ENCODE measurements at places on chromosomes 3 and 15.

DNA sequence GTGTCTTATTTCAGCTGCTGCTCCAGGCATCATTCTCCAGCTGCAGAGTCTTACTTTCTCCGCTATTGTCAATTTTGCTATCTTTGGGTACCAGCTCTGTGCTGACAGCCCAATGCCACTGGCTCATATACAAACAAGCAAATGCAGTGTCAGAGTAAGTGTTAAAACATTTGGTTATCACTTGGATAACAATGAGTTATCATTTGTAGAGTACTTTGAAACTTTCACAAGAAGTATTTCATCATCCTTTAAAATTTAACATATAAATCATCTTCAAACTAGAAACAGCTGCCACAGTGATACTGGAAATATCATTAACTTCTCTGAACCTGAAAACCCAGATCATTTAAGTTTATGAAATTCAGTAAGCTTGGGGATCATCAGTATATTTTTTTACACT, 13.8 kb downstream of the TSPAN3 start:
- no peak for DNase-seq

DNA sequence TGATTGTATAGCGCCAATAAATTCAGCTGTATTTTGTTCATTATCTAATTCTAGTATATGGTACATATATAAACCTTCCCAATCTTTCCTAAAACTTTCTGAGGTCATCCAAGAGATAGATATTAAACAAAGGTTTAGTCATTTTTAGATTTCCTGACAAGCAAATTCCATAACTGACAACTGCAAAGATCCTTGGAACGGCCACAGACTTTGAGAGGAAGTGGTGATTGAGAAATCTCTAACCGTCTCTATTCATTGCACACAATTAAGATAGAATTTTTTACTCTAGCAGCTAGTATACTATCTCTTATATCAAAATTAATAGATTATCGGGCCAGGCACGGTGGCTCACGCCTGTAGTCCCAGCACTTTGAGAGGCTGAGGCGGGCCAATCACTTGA, 4.7 kb downstream of the CSNK1G1 start:
- DNase-seq, result no peak

- no peak for DNase-seq
Observed at GRCh38 chr3:188158731-188159310, 4.9 kb downstream of the LPP start.

GRCh38 chr15:96162322-96162721, 168.2 kb upstream of the NR2F2 start:
- DNase-seq, result no peak

DNA sequence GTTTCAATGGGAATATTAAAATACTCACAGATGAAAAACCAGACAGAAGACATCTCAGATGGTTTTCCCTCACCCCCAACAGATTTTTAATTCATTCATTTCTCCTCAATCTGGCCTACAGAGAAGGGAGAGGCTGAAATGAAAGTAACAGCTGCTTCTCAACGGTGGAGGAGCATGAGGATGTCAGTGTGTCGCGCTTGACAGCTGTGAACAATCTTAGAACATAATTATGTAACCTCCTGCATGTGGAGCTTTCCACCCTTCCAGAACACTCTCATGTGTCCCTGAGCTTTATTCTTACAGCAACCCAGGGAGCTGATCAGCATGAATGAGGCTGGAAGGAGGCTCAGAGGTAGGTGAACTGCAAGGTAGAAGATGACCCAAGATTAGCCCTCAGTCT, 52.7 kb downstream of the MB21D2 start:
- DNase-seq, result no peak

DNA sequence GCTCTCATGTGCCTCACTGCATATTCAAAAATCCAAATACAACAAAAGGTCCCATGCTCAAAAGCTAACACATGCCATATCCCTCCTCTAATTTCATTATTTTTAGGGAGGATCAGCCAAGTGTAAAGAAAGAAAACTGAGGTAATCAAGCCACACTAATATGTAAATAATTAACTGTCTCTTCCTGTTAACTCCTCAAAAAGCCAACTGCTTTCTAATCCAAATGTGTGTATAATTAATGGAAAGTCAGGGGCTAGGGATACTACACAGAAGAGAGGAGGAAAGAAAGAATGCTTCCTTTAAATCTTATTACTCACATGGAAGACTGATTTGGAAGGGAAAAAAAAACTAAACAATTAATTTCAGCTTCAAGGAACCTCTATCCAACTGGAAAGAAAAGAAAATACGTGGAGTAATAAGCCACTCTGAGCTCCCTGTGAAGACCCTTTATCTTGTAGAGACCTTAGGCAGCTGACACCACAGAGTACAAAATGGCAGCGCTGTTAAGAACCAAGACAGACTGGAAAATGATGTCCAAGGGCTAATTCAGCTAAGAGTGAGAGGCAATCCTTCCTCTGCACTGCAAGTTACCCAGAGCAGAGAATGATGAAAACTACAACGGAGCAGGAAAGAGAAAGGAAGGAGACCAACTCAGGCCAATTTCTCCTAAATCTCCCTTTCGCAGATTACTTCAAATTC, 56.8 kb downstream of the ZNF148 start:
- DNase-seq, result no peak

- DNase-seq, result no peak
Observed at GRCh38 chr3:54339608-54340007, 217.3 kb downstream of the CACNA2D3 start.

DNA sequence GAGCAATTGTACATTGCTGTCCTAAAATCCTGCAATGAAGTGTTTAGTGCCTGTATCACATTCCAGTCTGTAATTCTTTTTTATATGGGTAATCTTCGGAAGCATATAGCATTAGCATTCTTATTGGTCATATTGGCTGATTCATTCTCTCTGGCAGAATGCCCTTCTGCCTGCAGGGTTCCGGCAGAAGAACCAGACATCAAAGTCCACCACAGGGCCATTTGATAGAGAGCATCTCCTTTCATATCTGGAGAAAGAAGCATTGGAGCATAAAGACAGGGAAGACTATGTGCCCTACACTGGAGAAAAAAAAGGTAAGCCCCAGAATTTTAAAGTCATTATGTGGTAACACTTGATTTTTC, 39.6 kb downstream of the TMOD3 start:
- no peak for DNase-seq

DNA sequence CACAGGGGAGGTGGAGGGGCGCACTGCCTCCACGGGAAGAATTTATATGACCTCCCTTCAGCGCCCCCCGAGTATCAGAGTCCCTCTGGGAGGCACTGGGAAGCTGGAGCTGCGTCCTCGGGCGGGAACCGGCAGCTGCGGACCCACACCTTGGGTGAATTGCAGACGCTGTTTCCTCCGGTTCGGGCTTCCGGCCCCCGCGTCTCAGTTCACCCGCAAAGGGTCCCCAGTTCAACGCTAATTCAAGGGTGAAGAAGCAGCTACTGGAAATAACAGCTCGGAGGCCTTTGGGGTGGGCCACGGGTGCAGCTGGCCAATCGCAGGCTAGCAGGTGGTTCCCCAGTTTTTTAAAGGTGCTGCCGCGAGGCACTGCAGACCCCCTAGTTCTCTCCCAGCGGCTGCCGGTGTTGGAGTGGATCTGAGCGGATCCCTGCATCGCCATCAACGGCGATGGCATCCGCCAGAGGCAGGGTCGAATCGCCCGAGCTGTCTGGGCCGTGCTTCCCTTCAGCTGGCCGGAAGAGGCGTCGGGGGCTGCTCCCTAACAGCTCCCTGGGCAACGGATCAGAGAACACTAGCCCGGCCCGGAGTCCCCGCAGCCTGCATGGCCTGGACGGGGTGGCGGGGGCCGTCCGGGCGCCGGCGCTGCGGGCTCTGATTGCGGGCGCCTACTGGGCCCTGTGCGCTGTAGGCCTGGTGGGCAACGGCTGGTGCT, 19.4 kb upstream of the ADAMTS7 start:
- DNase-seq, result no peak

DNA sequence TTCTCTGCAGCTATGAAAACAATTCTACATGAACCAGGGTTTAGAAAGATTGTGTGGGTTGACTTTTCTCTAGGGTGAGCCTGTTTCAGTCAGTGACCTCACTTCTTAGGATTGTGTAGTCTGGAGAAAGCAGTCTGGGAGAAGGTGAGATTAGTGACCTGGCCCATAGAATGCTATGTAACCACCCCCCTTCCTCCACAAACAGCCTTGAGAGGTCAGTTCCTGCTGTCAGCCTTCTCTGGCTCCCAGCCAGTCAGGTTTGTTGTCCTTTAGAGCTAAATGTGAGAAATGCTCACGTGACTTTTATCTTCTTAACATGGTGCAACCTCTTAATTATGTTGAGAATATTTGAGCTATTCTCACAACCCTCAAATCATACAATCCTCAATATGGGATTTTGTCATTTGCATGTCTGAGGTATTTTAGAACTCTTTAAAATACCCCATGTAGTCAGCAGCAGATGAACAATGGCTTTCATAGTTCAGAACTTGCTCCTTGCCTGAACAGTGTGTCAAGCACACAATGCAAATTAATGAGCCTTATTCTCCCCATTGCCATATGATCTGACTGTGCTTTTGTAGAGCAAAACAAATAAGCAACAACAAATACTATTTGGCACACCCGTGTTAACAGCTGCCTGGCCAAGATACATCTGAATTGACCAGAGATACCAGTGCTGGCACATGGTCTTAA, 311.6 kb downstream of the CNTN6 start:
- no peak for DNase-seq

DNA sequence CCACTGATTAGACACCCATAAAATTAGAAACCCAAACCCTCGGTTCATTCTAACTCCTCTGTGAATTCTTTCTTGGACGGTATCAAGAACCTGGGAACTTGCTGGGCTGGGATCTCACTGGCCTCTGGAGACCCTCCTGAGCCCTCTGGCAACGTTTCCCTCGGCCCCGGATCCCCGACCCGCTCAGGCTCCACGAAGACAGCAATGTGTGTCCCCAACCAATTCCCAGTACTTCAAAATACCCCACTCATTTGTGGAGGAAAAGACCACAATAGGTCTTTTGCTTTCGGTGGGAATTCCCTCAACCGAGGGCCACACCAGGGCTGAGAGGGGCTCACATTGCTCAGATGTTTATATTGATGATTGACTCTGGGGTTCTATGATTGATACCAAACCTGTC, 117.9 kb upstream of the PRR20G start:
- no peak for DNase-seq

GRCh38 chr3:162122405-162122804, 625.8 kb downstream of the OTOL1 start:
- DNase-seq, result no peak

DNA sequence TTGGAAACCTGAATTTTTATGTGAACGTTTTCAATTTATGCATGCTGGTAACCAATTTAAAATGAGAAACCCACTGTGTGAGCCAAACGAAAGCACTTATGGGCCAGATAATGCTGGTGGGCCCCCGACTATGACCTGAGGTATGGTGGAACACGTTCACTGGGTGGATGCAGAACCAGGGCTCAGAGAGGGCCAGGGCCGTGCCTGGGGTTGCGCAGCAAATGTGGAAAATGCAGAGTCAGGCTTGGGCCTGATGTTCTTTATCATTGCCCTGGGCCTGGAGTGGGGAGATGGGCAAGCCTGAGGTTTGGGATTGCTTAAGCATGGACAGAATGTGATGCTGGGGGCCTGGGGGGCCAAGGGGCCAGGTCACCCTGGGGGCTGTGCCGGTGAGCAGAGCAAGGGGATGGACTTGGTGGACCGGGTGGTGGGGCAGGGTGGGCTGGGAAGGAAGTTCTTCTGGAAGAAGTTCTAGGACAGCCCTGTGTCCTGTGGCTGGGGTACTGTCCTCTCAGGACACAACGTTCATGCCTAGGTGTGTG, 17.9 kb downstream of the FBLN2 start:
- DNase-seq, result no peak

GRCh38 chr3:111692593-111693552, 97.7 kb upstream of the ZBED2 start:
- DNase-seq, result no peak

- no peak for DNase-seq
Observed at GRCh38 chr15:67997996-67998395, 56.1 kb upstream of the PIAS1 start.

DNA sequence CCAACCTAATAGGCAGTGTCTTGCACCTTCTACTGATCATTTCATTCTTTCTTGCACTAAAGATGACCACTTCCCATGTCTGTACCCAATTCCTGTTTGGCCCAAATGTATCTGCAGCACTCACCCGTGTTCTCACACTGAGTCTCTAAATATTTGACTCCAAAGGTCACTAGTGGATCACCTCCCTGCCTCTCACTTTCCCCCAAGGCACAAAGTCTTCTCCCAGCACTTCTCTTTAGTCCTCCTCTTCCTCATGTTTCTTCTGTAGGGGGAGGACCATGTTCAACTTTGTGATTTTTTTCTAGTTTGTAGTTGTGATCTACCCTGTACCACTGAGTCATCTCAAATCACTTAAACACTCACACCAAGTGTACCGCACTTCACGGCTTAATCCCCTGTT, 13.9 kb downstream of the NR1I2 start:
- no peak for DNase-seq

DNA sequence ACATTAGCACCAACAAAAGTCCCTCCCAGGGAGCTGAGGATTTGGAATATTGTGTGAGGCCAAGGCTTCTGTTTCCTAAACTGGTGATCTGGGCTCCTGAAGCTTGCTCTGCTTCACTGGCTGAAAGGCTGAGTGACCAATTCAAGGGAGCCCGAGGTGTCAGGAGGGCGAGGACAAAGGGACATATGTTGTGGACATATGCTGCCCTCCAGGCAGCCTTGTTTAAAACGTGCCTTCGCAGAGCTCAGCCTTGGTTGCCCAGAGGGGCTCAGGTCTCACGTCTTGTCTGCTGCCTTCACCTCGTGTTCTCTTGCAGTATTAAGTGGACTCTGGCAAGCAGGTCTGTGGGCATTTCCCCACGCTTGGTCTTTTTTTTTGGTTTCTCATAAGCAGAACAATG, 7.0 kb downstream of the SLCO3A1 start:
- no peak for DNase-seq

DNA sequence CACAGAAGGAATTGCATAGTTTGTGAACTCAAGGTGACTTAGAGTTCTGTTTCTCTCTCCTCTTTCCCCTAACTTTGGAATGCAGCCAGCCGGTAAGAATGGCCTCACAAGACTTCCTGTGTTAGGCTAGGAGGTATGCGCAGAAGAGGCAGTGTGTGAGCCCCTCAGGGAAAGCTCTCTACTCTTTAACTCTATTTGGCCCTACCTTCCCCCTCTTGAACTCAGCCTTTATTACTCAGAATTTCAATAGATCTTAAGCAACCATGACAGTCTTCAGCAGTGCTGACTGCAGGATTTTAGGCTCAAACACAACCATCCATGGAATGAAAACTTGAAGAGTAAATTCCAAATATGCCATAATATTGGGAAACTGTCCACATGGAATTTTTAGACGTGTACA, 209.5 kb downstream of the DTWD1 start:
- no peak for DNase-seq

DNA sequence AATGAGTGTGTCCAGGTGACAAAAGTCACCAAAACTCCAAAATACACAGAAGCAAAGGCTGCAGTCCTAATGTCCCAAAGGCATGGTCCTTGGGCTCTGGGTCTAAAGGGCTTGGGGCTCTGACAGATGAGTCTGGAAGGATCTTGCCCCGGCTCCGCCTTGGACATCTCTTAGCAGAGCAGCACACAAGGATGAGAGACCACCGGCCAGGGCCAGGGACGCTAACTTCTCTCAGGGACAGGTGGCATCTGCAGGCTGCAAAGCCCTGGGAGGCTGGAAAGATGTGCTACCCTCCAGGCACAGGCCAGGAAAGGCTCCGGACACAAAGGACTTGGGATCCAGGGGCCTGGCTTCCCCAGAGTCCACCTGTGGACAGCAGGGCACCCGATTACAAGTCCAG, 14.1 kb upstream of the SHISA5 start:
- DNase-seq, result no peak

Measured in NCI-H1436 treated with DMSO at 0.1 percent for 48 hours (cell line).